A549 treated with CpdA at 1 μM for 4 hours (cell line): ENCODE measurements at places on chromosomes 11 and 22. TPM values are rescaled to one million over a fixed set of nuclear protein-coding genes. Genes with fewer than 3 reads are reported as not detected.

Gene F2
- total RNA-seq = 1.9 to 2.6 TPM (median 2.1 TPM) in 5 replicates

Gene LINC01488
- total RNA-seq = not detected in 5 replicates

Gene KRTAP5-8
- total RNA-seq = not detected in 5 replicates

Gene APOL3
- total RNA-seq = 0.05 to 0.14 TPM in 2 of 5 replicates, not detected in the others

Gene OR6A2
- total RNA-seq = not detected in 5 replicates

Gene PRR5L
- total RNA-seq = 7.9 to 15.3 TPM (median 11.0 TPM) in 5 replicates

Gene CRYBA4
- not detected in 5 replicates for total RNA-seq

Gene GVQW3
- 0.68 to 1.7 TPM (median 1.1 TPM) in 5 replicates for total RNA-seq

Gene COMT
- total RNA-seq = 129 to 164 TPM (median 157 TPM) in 5 replicates

Gene TRIM66
- total RNA-seq = 2.0 to 2.8 TPM (median 2.3 TPM) in 5 replicates

Gene FAM111B
- total RNA-seq = 7.2 to 9.3 TPM (median 7.7 TPM) in 5 replicates

Gene MYO18B
- total RNA-seq = 0.01 to 0.04 TPM (median 0.01 TPM) in 3 of 5 replicates, not detected in the others

Gene PRR33
- total RNA-seq = 0.02 TPM in 1 of 5 replicates, not detected in the others

Gene CASP5
- total RNA-seq = not detected in 5 replicates

Gene RAG1
- total RNA-seq = 0.08 to 0.40 TPM (median 0.16 TPM) in 5 replicates

Gene STK33
- total RNA-seq = 3.9 to 7.6 TPM (median 4.4 TPM) in 5 replicates

Gene SHISAL1
- 7.2 to 8.4 TPM (median 7.4 TPM) in 5 replicates for total RNA-seq
